ENCODE measurements at places on chromosomes 1 and 21.

DNA sequence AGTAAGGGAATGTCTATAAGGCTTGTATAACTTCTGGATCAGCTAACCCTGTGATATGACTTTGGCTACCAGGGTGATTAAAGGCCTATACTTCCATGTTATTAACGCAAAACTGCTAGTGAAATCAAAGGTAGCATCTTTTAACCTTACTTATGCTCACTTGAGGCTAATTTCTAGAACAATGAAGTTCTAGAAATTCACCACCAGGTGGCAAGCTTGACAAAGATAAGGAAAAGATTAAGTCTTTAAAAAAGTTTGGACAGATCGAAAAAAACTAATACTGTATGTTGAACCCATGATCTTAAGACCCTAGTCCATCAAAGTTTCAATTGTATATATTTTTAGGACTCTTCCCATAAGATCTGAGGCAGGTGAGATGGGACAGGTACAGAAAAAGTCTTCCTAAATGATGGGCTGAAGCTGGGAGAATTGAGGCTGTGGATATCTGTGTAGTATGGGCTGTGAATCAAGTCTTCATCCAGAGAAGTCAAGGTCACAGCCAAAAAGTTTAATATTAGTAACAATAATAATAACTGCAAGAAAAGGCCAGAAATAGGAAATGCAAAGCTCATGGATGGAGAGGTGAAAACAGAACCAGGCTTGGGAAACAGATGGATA is 18.8 kb downstream of the KYAT3 start:
- DNase-seq = no peak

DNA sequence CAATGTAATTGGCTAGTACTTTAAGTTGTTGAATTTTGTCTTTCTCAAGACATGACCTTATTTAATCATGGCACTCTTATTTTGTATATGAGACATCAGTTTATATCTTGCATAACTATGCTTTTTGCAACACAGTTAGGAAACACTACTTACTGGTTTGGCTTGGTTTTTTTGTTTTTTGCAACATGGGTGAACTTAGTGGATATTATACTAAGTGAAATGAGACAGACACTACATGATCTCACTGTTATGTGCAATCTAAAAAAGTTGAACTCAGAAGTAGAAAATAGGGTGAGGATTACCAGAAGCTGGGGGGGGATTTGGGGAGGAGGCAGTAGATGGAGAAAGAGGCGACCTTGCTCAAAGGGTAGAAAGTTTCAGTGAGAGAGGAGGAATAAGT is 132.1 kb downstream of the PLA2G4A start:
- no peak for DNase-seq

- no peak for DNase-seq
Measured at GRCh38 chr21:24217151-24217550, 1390.1 kb downstream of the MRPL39 start.

DNA sequence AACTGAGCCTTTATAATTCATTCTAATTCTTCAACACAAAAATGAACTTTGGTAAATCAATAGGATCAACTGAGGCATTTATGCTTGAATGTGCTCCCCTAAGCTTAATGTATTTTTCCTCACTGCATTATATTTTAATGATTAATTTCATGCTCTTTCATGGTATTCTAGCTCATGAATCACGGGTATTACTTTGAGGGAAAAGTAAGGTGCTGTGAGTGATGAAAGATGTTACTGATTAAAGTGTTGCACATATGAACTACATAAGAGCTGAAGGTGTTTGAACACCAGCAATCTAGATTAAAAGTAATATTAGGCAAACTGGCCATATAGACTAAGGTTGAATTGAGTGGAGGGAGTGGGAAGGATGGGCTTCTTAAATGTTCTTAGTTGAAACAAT is 1.9 kb downstream of the DPYD start:
- no peak for DNase-seq

- DNase-seq = no peak
Measured at GRCh38 chr1:93716941-93717368, 35.3 kb upstream of the BCAR3 start.

- DNase-seq = no peak
Measured at GRCh38 chr1:212269306-212269705, 15.9 kb upstream of the PPP2R5A start.

DNA sequence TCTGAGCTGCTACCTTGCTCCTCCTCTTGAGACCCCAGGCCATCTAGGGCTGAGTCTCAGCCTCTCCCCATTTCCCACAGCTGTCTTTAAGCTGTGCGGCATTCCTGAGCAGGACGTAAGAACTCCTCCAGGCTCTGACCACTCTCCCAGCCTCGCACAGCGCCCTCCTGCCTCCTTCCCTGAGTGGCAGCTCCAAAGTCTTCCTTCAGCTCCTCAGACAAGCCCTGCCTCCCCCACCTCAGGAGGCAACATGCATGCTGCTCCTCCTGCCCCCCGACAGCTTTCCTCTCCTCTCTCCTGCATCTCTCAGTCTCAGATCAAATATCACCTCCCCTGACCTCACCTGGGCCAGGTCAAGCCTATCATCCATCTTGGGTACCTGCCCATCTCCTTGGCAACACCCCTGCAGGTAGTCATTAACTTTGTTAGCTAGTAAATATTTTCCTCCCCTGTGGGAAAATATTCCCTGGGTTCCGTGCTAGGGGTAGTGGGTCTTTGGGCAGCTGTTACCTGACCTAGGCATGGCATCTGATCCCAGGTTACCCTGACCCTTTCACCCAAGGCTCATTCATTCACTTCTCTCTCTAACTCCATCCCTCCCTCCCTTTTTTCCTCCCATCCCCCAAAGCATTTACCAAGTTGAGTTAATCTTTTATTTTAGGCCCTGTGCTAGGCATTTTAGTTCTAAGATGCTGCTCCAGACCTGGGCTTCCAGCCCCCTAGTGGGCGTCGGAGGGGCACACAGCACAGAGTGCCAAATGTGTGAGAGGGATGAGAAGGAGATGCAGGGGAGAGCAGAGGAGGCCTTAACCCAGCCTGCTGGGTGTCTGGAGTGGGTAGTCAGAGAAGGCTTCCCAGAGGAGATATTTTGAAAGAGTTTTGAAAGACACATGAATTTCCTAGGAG is 419.9 kb downstream of the PTPRU start:
- no peak for DNase-seq

GRCh38 chr21:41258617-41259016 is 58.0 kb upstream of the FAM3B start:
- DNase-seq = no peak

DNA sequence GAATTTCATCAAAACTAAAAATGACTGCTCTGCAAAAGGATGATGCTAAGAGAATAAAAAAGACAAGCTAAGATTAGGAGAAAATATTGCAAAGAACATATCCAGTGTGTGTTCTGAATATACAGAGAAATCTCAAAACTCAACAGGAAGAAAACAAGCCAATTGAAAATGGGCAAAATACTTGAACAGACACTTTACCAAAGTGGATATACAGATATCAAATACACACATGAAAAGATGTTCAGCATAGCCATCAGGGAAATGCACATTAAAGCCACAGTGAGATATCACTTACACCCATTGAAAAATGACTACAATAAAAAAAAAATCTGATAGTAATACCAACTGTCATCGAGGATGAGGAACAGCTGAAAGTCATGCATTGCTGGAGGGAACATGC is 21.3 kb downstream of the PRMT2 start:
- no peak for DNase-seq

- DNase-seq = no peak
Measured at GRCh38 chr1:85568660-85569059, 11.9 kb upstream of the CCN1 start.

DNA sequence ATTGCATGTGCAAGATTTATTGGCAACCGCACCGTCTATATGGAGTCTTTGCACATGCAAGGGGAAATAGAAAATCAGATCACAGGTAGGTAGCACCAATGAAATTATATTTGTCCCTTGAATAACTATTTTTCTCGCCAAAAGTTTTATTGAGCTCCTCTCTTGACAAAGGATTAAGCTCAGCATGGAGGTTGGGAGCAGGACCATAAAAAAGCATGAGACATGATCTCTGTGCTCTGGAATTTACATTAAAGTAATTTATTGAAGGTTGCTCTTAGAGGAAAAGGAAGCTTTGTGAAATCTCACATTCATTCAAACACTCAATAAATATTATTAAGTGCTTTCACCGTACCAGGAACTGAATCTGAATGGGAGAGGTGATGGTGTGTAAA is 66.0 kb upstream of the UBE2U start:
- no peak for DNase-seq

GRCh38 chr1:177998696-177999631 is 29.1 kb upstream of the SEC16B start:
- DNase-seq = no peak

DNA sequence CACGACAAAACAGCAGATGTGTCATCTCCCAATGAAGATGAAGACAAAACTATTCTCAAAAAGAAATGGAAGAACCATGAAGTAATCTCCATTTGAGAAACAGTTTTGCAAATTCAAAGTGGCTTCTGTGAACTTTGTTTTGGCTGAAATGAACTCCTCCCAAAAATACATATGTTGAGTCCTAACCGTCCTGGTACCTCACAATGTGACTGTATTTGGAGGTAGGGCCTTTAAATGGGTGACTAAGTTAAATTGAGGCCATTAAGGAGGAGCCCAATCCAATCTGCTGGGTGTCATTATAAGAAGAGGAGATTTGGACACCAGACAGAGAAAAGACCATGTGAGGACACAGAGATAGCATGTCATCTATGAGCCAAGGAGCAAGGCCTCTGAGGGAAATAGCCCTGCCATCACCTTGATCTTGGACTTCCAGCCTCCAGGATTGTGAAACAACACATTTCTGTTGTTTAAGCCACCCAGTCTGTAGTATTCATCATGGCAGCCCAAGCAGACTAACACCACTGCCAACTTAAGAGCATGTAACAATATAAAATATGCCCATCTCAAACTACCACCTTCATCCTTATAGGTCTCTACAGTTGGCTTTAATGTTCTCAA is 38.3 kb upstream of the KCNE1 start:
- no peak for DNase-seq

DNA sequence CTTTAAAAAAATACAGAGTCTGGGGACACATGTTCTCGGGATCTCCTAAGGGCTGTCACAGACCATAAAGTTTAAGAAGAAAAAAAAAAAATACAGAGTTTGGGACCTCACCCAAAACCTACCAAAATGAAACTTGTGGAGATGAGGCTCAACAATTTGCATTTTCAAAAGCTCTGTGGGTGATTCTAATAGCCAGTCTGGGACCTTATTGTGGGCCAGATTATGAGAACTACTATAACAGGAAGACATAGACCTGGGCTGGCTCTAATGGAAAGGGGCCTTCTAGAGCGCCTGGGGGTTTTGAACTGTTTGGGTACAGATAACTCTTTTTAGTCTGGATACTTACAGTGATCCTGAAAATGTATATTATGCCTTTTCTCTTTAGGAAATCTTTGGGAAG is 69.1 kb downstream of the LAMC1 start:
- DNase-seq = no peak

GRCh38 chr1:180781718-180782117 is 131.0 kb upstream of the KIAA1614 start:
- no peak for DNase-seq

GRCh38 chr1:209319057-209319432 is 264.5 kb upstream of the CAMK1G start:
- DNase-seq = no peak

GRCh38 chr1:102050556-102050955 is 53.8 kb upstream of the OLFM3 start:
- no peak for DNase-seq

DNA sequence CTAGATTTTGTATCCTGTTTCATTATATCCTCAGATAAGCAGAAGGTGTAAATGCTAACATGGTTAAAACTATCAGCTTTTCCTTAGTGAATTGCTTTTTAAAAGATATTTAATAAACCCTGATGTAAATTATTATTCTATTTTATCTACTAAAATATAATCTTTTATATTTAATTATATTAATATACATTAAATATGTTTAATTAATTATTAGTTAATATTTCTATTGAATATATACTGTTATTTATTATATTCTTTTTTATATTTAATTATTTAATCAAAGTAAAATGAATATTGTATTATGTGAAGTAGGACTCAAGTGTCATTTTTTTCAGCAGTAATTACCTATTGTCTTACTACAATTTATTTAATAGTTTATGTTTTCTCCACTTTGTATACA is 179.7 kb upstream of the ADGRL4 start:
- no peak for DNase-seq

DNA sequence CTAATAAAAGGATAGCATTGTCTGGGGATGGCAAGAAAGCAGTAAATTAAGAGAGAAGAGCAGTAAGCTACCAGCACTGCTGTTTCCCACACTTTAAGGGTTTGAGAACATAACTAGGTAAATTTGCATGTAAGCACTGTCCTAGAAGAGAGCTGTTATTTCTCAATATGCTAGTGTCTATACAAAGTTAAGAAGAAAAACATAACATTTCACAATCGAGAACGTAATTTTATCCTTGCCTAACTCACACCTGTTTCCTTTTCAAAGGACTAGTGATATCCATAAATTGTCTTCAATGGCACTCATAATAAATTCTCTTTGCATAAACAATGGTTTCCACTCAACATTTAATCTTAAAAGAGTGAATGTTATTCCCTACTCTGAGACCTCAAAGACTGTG is 576.0 kb downstream of the PTBP2 start:
- DNase-seq = no peak

GRCh38 chr1:87399701-87400100 is 71.0 kb downstream of the LMO4 start:
- no peak for DNase-seq

GRCh38 chr1:4101459-4102161 is 201.5 kb upstream of the C1orf174 start:
- DNase-seq = no peak

GRCh38 chr1:47003896-47004403 is 19.5 kb upstream of the CYP4X1 start:
- DNase-seq = no peak

GRCh38 chr1:18531503-18531845 is 50.7 kb downstream of the KLHDC7A start:
- DNase-seq = no peak

DNA sequence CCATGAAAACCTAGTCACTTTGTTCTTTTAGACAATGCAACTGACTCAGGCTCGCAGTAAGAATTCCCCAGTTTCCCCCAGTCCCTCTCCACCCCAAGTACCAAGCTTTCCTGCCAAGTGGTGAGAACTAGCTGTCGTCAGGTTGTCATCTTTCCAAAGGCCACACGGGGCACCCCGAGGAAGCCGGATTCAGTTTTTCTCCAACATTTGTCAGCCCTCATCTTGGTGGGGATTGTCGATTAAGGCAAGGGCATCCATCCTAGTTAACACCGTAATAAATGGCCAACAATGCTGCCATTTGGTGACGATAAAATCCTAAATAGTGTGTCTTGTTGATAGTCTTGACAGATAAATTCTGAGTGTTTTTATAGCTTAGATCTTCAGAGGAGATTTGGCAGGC is 55.9 kb upstream of the PROX1 start:
- DNase-seq = no peak

- no peak for DNase-seq
Measured at GRCh38 chr1:77063118-77063517, 156.1 kb downstream of the PIGK start.

Measured in stimulated activated CD8-positive, alpha-beta memory T cell treated with anti-CD3 and anti-CD28 coated beads, Interleukin-2, amount 100 ng/mL, for 48 hours (primary cell).